GM12891 (cell line): ENCODE measurements at places on chromosomes 7 and 10.

- no peak for DNase-seq
These were observed 123.2 kb downstream of the NRP1 start for GRCh38 chr10:33211106-33211878.

DNA sequence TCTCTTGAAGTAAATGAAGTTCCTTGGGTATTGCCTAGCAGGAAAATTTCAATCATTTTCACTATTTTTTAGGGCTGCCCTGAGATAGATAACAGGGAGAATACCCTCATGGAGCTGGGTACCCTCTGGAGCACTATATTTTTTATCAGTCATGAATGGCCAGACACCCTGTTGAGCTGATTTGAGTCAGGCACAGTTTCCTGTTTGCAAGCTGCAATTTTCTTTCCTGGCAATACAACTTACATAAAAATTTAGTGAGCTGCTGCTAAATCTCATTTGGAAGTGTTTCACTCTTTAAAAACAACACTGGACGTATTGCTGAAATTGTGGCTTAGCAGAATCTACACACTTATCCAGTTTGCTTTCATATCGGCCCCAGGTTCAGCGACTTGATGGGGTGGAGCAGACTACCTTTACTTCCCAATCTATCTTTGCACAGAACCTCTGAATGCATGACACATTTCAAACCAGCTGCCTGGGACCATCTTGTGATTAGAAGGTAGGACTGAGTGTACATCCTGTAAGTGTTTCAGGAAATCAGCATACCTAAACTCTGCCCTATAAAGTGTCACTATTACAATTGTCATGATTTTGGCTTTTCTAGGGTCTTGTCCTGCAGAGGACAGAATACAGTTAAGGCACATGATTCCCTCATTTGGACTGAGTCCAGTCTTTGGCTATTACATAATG lies 125.7 kb upstream of the FAM3C start:
- DNase-seq = no peak

DNA sequence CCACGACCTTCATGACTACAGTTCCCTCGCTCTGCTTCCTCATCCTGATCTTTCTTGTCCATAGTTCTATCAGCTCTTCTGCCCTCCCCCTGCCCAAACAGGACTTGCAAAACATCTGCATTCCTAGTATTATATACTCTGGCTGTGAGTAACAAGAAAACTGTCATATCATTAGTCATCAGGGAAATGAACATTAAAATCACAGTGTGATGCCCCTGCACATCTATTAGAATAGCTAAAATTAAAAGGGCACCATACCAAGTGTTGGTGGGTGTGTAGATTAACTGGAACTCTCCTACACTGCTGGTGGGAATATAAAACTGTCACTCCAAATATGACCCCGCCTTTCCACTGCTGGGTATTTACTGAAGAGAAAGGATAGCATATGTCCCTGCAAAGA lies 141.8 kb downstream of the C7orf25 start:
- DNase-seq = no peak

- DNase-seq = no peak
These were observed 123.9 kb downstream of the CACNA2D1 start for GRCh38 chr7:82319674-82320118.

DNA sequence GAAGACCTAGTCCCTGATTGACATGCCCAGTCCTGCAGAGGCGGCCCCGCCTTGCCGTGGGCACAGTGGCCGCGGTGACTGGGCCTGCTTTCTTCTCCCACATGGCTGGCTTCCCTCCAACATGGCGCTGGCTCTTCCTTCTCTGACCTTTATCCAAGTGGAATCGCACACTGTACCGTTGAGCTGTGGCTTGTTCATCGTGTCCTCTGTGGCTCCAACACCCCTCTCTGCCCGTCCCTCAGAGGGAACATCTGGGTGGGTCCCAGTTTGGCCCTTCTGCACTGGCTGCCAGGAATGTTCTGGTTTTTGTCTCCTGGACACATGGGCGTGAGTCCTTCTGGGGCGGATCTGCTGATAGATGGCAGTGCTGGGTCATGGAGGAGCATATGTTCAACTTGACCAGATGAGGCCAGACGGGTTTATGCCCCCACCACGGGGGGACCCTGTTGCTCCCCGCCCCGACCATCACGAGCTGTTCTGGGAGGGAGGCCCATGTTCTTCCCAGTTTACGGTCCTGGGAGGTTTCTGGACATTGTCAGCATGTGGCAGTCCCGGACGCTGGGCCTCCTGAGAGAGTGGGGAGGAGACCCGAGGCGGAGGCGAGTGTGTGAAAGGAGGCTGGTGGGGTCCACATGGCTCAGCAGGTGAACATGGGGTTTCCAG lies 63.5 kb downstream of the LHPP start:
- DNase-seq = no peak

DNA sequence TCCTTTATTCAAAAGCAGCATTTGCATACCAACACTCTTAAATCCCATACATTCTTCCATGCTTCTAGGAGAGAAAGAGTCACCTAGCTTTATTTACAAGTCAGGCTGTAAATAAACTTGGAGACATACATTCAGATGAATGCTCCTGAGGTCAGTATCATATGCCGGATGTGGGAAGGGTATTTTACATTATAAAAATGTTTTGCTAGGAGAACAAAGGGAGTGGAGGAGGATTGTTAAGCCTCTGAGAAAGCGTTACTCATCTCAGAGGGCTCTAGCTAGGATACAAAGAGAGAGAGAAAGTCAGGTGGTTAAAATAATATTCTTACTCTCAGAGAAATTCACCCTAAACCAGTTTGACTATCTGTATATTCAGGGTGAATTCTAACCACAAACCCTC lies 300.9 kb upstream of the NPSR1 start:
- no peak for DNase-seq

- no peak for DNase-seq
These were observed 81.1 kb upstream of the CPXM2 start for GRCh38 chr10:123972481-123973401.

DNA sequence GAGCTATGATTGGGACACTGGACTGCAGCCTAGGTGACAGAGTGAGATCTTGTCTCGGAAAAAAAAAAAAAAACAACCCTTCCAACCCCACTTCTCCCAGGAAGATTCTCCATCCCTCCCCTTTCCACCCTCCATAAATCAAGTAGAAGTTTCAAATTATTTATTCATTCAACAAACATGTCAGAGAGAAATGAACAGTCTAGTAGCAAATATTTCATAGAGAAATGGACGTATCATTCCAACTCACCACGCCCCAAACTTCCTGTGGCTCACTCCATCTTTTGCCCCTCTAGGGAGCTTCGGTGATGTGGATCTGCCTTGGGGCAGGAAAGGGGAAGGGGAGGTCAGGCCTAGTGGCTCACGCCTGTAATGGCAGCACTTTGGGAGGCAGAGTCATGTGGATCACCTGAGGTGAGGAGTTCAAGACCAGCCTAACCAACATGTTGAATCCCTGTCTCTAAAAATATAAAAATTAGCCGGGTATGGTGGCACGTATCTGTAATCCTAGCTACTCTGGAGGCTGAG lies 638 bp upstream of the TRAPPC14 start:
- DNase-seq = no peak

DNA sequence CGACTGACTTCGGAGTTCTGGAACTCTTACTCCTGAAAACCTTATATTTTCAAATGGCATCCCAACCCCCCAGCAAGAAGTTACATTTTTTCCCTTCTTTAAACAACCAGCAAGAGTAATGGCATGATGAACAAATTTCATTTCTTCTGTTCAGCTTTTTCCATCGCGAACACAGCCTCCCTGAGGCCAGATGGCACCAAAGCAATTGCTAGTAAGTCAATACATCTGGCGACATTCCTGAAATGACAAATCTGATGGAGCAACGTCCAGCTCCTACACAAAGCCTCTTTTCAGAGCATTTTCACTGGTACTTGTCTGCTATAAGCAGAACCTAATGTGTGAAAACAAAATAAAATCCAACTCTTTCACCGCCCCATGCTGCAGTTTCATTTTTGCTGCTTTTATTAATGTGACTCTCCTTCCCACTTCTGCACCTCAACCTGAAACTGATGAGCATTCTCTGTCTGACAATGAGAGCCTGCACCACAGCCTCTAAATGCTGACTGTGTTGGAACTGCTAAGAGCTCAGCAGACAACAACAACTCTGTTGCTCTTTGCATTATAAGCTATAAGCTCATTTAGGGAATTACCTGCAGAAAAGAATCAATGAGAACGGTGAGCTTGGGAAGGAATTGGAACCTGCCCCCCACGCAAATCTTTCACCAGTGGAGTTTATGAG lies 229.8 kb downstream of the FGFR2 start:
- no peak for DNase-seq

GRCh38 chr7:84722086-84722485 lies 464.8 kb downstream of the SEMA3D start:
- no peak for DNase-seq

- DNase-seq = no peak
These were observed 323.4 kb downstream of the GRID1 start for GRCh38 chr10:86043236-86043635.

- DNase-seq = no peak
These were observed 3.7 kb downstream of the SAMD8 start for GRCh38 chr10:75115137-75115536.

GRCh38 chr10:100043796-100044195 lies 34.0 kb upstream of the DNMBP start:
- DNase-seq = no peak

DNA sequence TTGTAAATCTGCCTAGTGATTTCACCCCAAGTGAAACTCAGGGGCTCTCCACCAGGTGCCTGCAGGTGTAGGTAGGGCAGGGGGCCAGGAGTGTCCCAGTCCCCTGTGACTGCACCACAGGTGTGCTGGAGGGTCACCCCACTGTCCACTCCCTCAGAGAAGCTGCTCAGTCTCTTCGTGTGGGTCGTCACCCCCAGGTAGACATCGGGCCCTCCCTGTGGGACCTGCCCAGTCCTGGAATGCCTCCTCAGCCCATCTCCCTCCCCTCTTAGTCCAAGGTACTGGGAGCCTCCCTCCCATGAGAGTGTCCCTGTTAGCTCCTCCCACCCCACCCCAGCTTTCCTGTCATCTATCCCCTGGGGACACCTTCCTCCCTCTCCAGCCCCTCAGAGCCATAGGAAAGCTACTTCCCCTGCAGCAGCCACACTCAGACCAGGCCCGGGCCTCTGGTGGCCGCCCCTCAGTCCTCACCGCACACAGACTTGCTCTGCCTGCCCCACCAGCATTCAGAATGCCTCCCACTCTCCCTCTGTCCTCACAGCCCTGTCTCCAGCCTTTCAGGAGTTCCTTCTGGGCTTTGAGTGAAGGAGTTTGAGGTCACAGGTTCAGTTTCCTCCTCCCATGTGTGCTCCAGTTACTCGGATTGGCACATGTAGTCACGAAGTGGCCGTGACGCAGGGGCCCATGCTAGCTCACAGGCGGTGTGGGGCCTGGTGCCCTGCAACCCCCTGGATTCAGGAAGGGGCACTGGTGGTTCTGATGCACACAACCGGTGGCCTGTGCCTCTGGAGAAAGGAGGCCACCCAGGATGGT lies 5.1 kb downstream of the ALOX5 start:
- DNase-seq = no peak

- DNase-seq = no peak
These were observed 74.6 kb downstream of the CUL1 start for GRCh38 chr7:148773334-148773733.

GRCh38 chr10:114356751-114357514 lies 47.4 kb downstream of the AFAP1L2 start:
- DNase-seq = no peak
